ENCODE measurements at places on chromosomes 5 and 9.

DNA sequence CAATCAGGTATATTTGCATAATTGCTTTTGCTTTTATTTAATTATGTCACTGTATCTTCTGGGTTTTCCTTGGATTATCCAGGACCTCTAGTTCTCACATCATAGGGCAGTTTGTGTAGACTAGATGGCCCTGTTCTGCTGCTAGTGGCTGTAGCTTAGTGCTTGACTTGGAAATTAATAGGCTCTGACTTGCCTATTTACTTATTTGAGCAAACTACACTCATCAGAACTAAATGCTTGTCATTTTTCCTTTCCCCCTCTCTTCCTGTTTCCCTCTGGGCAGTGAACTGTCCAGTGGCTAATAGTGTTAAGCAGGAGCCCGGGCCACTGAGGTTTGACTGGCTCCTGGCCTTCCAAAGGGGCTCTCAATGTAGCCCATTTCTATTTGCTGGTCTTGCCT, 135.7 kb downstream of the MAN2A1 start:
- no peak for DNase-seq

DNA sequence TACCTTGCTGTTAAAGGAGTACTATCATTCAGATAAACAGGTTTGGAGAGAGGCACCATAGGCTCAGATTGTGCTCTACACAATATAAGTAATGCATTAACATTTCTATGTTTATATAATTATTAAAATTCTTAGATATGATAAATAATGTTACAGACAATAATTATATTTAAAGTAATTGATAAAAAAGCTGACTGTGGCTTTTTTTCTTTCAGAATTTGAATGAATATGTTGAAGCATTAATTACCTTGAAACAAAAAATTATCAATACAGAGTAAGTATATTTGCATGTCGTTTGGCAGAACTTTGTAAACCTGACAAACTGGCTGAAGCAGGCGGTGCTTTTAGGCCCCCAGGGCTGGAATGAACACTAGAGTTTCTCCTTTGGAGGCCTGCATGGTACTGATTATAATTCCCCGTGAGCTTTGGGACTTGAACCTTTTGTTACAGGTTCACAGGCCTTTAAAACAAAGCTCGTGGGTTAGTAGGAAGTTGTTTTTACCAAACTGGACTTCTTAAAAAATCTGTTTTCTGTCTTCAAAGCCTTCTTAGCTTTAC, 13.8 kb downstream of the ICE1 start:
- DNase-seq = no peak

- DNase-seq = no peak
These were observed 94.3 kb upstream of the MAMDC2 start for GRCh38 chr9:69949396-69949795.

GRCh38 chr5:131206772-131207171, 36.0 kb downstream of the LYRM7 start:
- no peak for DNase-seq

- no peak for DNase-seq
These were observed 25.4 kb upstream of the ANXA6 start for GRCh38 chr5:151182976-151183375.

All from iPS DF 6.9 (cell line).